Effector memory CD4-positive, alpha-beta T cell (primary cell): ENCODE measurements at places on chromosomes 7 and 10.

GRCh38 chr7:84693483-84693882 lies 493.4 kb downstream of the SEMA3D start:
- no peak for DNase-seq

- DNase-seq = no peak
These were observed 292.6 kb downstream of the PARD3 start for GRCh38 chr10:34522546-34522945.

DNA sequence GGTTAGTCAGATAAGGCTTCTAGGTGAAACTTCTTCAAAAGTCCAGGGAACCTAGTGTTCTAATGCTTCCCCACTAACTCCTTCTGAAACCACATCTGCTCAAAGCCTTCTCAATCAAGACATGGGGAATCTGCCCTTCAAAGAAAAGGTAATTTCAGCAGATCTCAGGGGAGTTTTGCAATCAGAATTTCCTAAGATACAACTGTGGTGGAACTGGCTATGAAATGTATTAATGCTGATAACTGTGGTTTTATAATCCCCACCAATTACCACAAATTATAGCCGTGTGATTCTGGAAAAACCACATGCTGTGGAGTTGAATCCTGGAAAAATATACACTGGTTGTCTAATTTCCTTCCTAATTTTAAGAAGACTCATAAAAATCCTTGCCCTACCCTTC lies 233.8 kb downstream of the SORCS1 start:
- DNase-seq = no peak

- no peak for DNase-seq
These were observed 12.5 kb upstream of the IL2RA start for GRCh38 chr10:6074489-6075301.

DNA sequence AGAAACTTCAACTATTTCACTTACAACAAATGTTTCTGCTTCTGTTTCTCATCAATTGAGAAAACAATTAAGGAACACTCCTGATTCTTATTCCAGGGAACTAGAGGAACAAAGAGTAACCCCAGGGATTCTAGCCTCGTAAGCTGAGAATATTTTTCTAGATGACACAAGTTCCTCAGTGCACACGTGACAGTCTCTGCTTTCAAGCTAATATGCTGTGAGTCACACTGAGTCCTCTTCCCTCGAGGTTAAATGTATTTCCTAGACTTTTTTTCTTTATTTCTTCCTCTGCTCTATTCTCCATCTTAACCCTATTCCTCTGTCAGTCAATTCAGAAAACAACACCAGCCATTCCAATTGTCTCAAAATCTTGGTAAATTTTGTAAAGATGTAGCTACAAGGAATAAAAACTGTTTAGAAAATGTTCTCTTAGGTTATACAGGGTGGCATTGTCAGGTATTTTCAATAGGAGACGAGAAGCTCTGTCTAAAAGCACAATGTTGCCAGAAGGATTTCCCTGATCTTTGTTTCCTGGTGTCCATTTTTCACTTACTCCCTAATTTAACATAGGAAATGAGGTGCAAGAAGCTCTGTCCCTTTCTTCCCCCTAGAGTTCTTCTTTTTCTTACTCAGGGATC lies 5.8 kb upstream of the C1GALT1 start:
- DNase-seq = no peak

GRCh38 chr10:45294681-45295080 lies 20.7 kb downstream of the OR13A1 start:
- DNase-seq = no peak

DNA sequence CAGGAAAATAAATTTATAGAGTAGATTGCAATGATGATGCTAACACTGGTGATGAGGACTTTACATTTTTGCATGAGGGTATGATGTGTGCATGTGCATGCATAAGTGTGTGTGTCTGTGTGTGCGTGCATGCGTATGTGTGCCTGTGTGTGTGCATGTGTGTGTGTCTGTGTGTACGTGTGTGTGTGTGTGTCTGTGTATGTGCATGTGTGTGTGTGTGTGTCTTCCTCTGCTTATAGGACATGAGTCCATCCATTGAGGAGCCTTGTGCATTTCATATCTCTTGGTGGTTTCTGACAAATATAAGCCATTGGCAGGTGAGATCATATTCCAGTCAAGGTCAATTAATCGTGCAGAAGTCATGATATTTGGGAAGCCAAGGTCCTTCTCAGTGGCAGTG lies 277.8 kb downstream of the LRMDA start:
- no peak for DNase-seq

- peak; percentile 28 for DNase-seq
These were observed 707 bp upstream of the GHITM start for GRCh38 chr10:84138478-84139125.

DNA sequence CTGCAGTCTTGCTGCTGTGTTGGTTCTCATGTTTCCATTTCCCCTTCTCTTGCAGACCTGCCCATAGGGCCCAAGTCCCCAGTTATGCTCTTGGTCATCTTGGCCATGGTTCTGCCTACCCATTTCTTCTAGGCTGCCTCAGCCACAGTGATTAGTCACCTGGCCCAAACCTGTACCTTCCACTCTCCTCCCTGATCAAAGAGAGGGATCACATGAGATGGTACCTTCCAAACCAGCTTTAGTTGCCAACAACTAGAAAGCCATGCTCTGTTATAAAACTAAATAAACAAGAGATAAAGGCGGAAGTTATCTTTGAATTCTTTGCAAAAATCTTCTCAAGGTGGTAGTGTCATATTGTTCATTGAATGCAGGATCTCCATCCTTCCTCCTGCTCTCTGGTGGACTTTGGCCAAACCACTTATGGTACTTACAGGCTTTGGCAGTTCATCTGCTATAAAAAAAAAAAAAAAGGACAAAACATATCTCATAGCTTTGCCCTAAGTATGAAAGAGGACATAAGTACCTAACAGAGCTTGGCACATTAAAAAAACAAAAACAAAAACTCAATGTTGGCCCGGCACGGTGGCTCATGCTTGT lies 25.8 kb downstream of the TACC2 start:
- no peak for DNase-seq

DNA sequence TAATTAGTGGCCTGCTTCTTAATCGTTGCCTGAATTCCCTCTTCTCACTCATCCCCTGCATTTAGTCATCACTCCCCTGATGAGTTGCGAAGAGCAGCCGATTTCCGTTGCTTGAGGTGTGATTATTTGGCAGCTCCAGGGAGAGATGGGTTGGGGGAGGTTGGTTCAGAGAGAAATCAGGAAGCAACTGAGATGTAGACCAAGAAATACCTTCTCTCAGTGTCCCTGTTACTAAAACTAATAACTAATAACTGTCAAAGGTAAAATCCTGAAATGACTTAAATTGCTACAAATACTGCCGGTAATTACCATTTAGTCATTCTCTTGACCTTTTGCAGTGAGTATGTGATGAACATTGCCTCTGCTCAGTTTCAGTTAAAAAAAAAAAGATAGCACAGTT lies 76.9 kb downstream of the ELMO1 start:
- DNase-seq = no peak

GRCh38 chr7:94883616-94884015 lies 23.8 kb upstream of the PPP1R9A start:
- no peak for DNase-seq

DNA sequence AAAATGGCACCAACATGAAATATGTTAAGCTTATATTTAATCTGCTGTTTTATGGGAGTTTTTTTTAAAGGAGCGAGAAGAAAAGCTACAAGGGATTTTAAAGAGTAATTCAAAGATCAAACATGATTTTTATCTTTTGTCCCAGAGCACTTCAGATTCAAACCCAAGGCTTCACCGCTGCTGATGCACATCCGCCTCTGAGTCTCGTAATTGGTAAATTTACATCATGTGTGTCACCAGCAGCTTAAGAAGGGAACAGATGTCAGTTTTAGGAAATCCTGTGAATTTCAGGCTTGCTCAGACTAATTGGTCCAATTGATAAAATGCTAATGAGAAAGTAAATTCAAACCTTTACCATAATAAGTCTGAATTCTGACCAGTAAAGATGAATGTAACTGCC lies 406.3 kb downstream of the GFRA1 start:
- no peak for DNase-seq

DNA sequence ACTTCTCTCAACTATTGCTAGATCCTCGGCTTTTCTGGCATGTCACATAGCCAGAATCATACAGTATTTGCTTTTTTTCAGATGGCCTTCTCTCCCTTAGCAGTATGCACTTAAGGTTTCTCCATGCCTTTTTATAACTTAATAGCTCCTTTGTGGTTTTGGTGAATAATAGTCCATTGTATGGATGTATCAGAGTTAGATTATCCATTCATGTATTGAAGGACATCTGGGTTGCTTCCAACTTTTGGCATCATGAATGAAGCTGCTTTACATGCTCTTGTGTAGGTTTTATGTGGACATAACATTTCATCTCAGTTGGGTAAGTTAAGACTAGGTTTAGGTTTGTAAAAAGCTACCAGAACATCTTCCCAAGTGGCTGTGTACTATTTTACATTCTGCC lies 4.6 kb downstream of the ATP5F1C start:
- no peak for DNase-seq

DNA sequence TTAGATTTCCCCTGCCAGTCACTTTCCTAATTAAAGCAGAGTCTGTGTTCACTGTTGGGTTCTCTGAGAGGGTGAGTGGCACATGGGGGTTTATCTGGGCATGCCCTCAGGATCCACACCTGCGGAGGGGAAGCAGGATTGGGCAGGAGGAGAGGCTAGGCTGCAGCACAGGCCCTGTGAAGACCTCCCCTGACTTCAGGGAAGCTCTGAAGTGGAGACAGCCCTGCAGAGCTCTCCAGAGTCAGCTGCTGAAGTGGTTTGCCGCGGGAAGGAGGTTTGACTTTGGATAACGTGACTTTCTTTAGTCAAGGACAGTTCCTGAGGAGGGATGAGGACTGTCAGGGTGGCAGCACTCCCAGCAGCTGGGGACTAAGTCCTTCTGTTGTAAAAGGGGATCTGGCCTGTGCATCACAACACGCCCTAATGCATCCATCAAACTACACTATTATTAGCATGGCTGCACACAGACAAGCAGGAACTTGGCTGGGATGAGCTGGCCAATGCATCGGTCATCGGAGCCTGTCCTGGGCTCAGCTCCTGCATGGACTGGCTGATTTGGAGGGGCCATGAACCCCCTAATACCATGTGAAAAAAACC lies 50.9 kb upstream of the LEP start:
- no peak for DNase-seq

DNA sequence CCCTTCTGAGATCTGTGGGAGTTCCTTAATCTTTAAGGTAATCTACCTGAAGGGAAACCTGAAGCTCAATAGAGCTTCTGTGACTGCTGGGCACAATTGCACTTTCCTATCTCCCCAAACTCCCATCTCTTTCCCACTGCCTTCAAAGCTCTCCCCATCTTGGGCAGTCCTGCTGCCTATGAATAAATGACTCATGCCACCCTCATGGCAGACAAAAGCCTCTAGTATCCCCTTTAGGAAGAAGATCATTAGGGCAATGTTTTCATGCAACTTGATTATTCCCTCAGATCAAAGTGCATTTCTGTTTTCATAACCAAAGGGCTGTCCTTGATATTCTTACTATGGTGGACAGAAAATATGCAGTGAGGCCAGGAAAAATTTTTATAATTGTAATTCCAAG lies 704.9 kb upstream of the LRRN3 start:
- DNase-seq = no peak

DNA sequence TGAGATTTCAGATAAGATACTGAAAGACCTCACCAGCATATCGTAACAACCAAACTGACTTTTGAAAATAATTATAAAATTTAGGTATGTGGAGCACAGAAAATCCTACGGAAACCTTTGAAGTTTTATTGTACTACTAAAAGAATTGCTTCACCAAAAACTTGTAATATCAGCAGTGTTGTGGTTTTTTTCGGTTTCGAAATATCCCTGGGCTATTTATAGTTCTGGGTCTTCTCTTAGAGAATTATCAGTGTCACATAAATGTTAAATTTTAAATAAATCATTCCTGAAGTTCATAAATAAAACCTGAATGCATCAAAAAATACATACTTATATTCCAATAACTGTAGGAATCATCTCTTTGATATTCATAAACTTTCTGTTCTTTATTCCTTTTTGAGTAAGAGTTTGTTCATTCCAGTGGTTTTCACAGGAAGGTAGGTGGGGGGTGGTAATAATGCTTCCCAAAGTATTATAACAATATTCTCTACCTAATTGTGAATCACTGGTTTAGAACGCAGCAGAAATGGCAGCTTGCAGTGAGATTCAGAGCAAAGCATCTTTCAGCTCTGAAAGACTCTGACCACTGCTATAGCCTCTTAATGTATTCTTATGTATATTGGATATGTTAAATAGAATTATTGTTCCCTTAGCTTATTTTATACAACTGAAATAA lies 60.2 kb downstream of the ZNF277 start:
- DNase-seq = no peak
